Nasal cavity respiratory epithelium epithelial cell of viscerocranial mucosa (primary cell): ENCODE measurements at places on chromosomes 4 and X. TPM values are rescaled to one million over a fixed set of nuclear protein-coding genes. Genes with fewer than 3 reads are reported as not detected.

Gene DMD
- 5.5 and 14.7 TPM in 2 replicates for total RNA-seq

Gene CYSLTR1
- under 0.01 TPM in 1 of 2 replicates, not detected in the other for total RNA-seq

Gene IQCM
- not detected in 2 replicates for total RNA-seq

Gene TMEM150C
- under 0.01 and 0.28 TPM in 2 replicates for total RNA-seq

Gene PCSK1N
- under 0.01 and 1.4 TPM in 2 replicates for total RNA-seq

Gene ZNF718
- 9.8 and 11.6 TPM in 2 replicates for total RNA-seq

Gene BGN
- 0.21 TPM in 1 of 2 replicates, not detected in the other for total RNA-seq

Gene MED14
- 9.6 and 27.5 TPM in 2 replicates for total RNA-seq

Gene SLC49A3
- 0.34 and 1.4 TPM in 2 replicates for total RNA-seq

Gene LANCL3
- total RNA-seq = 0.34 and 1.1 TPM in 2 replicates

Gene DMP1
- total RNA-seq = not detected in 2 replicates

Gene BEND4
- total RNA-seq = not detected in 2 replicates

Gene FAM3A
- total RNA-seq = 24.6 and 35.1 TPM in 2 replicates

Gene CSAG3
- total RNA-seq = not detected in 2 replicates

Gene IGFBP7
- 88.5 and 170 TPM in 2 replicates for total RNA-seq

Gene ZCCHC12
- not detected in 2 replicates for total RNA-seq

Gene POF1B
- total RNA-seq = 2.4 and 8.6 TPM in 2 replicates

Gene ZC4H2
- 1.0 and 4.1 TPM in 2 replicates for total RNA-seq

Gene CLDN22
- total RNA-seq = not detected in 2 replicates
